ENCODE measurements at places on chromosomes 12 and 14.

DNA sequence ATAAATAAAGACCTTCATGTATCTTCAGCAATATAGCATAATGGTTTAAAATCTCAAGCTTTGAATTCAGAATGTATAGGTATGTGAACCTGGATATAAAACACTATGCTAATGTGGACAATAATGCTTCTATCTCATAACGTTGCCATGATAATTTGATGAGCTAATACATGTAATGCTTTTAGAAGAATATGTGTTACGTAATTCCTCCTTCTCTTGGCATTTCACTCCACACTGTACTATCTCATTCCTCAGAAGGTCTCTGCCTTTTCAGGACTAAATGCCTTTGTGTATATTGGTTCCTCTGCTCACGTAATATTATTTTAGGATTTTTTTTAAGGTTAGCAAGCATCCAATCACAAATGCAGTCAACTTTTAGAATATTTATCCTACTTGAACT is 86.5 kb downstream of the FOXA1 start:
- DNase-seq = no peak

DNA sequence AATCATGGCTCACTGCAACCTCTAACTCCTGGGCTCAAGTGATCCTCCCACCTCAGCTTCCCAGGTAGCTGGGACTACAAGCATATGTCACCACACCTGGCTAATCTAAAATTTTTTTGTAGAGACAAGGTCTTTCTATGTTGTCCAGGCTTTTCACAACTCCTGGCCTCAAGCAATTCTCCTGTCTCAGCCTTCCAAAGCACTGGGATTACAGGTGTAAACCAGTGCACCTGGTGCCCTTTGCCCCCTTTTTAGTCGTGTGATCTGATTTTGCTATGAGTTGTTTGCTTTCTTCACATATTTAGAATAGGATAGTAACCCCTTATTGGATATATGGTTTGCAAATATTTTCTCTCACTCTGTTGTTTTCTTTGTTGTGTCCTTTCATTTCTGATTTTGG is 1.7 kb upstream of the RAD52 start:
- no peak for DNase-seq

- no peak for DNase-seq
Measured at GRCh38 chr14:55645145-55645544, 65.1 kb downstream of the KTN1 start.

GRCh38 chr14:24232121-24232644 is at the start of gene NEDD8:
Gene NEDD8 (minus strand): TSS chr14:24232367. CDS start chr14:24232267, 100 bp downstream.
- DNase-seq = peak; percentile 88

DNA sequence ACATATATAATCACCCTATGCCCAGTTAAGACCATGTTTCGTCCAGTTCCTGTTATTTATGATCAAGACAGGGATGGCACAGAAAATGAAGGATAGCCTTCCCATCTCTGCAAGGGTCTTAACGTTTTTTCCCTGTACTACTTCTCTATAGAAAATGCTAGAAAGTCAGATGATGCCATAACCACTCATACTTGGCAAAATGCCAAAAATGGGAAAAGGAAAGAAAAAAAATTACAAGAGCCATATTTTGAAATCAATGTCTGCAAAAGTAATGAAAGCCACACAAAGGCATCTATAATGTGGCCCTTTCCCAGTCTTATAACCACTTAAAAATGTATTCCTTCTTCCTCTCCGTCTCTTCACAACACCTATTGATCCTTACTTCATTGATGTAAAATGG is 1.8 kb upstream of the MYL6B start:
- DNase-seq = no peak

- no peak for DNase-seq
Measured at GRCh38 chr14:98194821-98195220, 1077.2 kb downstream of the BCL11B start.

GRCh38 chr14:104107611-104108569 is 22.4 kb downstream of the ASPG start:
- no peak for DNase-seq
